Chondrocyte (in vitro differentiated cells): ENCODE measurements at places on chromosomes 11 and 22. TPM values are rescaled to one million over a fixed set of nuclear protein-coding genes. Genes with fewer than 3 reads are reported as not detected.

GRCh38 chr11:110119317-110119716 lies 26.1 kb downstream of the ZC3H12C start:
- H3K27ac ChIP-seq: no peak overlapping the region
- DNase-seq: no peak
- peaks cover 21% of the 10 kb centered on the region for H3K4me1 ChIP-seq

- H3K27ac ChIP-seq: peak overlapping the region; percentile 72
- H3K4me1 ChIP-seq: peaks cover 36% of the 10 kb centered on the region
- no peaks in the 10 kb centered on the region for H3K36me3 ChIP-seq
- no peak for DNase-seq
Observed at GRCh38 chr11:86591631-86592030, 80.8 kb downstream of the ME3 start.

DNA sequence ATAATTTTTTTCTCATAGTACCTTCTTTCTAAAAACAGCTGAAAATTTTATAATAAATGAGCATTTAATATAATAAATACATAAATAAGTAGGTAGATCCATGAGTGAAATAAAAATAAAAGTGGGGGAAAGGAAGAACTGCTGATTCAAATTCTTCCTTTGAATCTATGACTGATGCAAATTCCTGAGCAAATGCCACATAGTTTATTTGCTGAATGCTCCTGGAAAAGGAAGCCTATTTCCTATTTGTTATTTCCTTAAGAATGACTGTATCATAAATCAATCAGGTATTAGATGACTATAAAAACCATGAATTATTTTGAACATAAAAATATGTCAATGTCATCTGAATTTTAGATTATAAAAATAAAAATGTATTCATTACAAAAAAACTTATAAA lies 16.6 kb downstream of the BTBD10 start:
- H3K36me3 ChIP-seq: no peaks in the 10 kb centered on the region
- DNase-seq: no peak
- no peaks in the 10 kb centered on the region for H3K27me3 ChIP-seq

GRCh38 chr11:101436511-101437142 lies 147.2 kb downstream of the TRPC6 start:
- no peaks in the 10 kb centered on the region for H3K36me3 ChIP-seq
- DNase-seq: no peak
- no peaks in the 10 kb centered on the region for H3K27me3 ChIP-seq
- H3K4me3 ChIP-seq: no peak overlapping the region
- H3K27ac ChIP-seq: no peak overlapping the region
- peaks cover 22% of the 10 kb centered on the region for H3K4me1 ChIP-seq

GRCh38 chr11:72378704-72379383 lies 55.5 kb downstream of the CLPB start:
- no peak overlapping the region for H3K27ac ChIP-seq
- DNase-seq: no peak
- no peaks in the 10 kb centered on the region for H3K27me3 ChIP-seq
- H3K4me3 ChIP-seq: no peak overlapping the region

DNA sequence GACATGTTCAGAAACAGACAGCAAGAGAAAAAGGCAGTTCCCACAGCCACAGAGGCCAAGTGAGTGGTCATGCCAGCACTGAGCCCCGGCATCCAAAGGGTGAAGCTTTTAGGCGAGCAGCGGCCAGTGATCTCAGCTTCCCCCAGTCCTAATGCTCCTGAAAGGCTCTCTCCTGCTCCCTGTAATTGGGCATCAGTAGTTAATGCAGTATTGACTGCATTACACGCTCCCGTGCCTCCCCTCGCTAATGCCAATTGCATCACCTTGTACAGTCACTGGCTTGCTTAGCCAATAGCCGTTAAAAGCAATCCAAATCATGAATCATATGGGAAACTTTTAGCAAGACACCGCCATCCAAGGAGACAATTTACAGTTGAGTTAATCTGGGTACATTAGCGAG lies 4.9 kb downstream of the LMO1 start:
- peaks cover 17% of the 10 kb centered on the region for H3K27me3 ChIP-seq
- H3K36me3 ChIP-seq: no peaks in the 10 kb centered on the region
- H3K4me1 ChIP-seq: peaks cover 10% of the 10 kb centered on the region

The SAA4 gene
- not detected in 3 replicates for total RNA-seq

The RTN4R gene
- 0.75 to 5.5 TPM (median 5.5 TPM) in 3 replicates for total RNA-seq

GRCh38 chr11:61266602-61267001 lies 25.6 kb downstream of the PGA5 start:
- H3K36me3 ChIP-seq: peaks cover 11% of the 10 kb centered on the region
- no peak for DNase-seq
- no peaks in the 10 kb centered on the region for H3K27me3 ChIP-seq
- H3K27ac ChIP-seq: no peak overlapping the region

The FOSL1 gene
- total RNA-seq: 5.8 to 12.3 TPM (median 7.5 TPM) in 3 replicates

DNA sequence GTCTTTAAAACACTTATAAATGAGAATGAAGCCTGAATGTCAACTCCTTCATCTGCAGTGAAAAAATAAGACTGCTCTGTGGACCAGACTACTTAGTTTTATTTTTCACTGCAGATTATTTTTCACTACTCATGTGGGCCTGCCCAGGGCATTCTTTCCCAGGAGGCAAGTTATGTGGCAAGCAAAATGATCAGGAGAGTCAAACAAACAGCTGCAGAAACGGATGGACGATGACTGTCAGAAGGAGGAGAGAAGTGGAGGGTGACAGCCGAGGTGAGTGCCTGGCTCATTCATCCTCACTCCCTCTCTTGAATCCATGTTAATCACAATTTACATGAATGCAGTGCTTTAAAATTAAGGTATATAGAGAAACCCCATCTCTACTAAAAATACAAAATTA lies 5.8 kb upstream of the LRP5 start:
- no peaks in the 10 kb centered on the region for H3K36me3 ChIP-seq
- no peaks in the 10 kb centered on the region for H3K27me3 ChIP-seq
- DNase-seq: peak; percentile 14
- no peak overlapping the region for H3K4me3 ChIP-seq
- H3K27ac ChIP-seq: no peak overlapping the region
- H3K4me1 ChIP-seq: peaks cover 4% of the 10 kb centered on the region

DNA sequence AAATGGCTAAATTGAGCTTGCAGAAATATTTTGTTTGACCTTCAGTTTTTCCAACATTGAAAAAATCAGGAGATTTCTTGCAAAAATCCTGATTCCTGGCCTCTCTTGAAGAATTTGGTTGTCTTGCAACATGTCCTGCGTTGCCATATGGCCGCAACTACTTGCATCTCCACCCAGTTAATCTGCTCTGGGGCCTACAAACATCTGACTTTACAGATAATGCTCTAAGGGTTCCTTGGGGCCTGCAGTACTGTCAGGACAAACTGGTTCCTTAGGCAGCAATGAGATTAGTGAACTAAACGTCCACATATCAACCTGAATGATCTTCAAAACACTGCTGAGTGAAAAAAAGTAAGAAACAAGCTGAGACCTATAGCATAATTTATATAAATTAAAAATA lies 36.6 kb upstream of the FEZ1 start:
- no peak overlapping the region for H3K4me3 ChIP-seq
- peaks cover 2% of the 10 kb centered on the region for H3K36me3 ChIP-seq
- no peak overlapping the region for H3K27ac ChIP-seq
- no peak for DNase-seq
- no peaks in the 10 kb centered on the region for H3K4me1 ChIP-seq

DNA sequence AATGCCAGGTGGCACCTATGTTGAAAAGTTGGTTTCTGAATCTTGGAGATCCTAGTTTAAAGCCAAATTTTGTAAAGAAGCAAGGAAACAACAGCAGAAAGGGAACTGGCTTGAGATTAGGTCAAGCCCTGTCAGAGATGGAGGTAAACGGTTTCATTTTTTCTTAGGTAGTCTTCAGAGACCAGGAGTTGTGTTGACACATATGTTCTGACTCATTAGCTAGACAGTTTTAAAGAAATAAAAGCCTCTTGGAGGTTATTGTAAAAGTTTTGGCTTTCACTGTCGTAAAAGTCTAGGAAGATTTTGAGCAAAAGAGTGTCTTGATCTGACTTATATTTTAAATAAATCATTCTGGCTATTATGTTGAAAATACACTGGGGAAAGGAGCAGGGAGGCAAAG lies 151.5 kb upstream of the CTSC start:
- H3K27me3 ChIP-seq: peaks cover 25% of the 10 kb centered on the region
- no peak overlapping the region for H3K4me3 ChIP-seq
- H3K36me3 ChIP-seq: no peaks in the 10 kb centered on the region
- H3K4me1 ChIP-seq: peaks cover 2% of the 10 kb centered on the region
- DNase-seq: no peak
- no peak overlapping the region for H3K27ac ChIP-seq

GRCh38 chr11:108871152-108871551 lies 206.3 kb downstream of the DDX10 start:
- no peak overlapping the region for H3K4me3 ChIP-seq
- no peaks in the 10 kb centered on the region for H3K27me3 ChIP-seq
- H3K36me3 ChIP-seq: no peaks in the 10 kb centered on the region
- H3K27ac ChIP-seq: peak overlapping the region; percentile 86
- no peak for DNase-seq
- H3K4me1 ChIP-seq: peaks cover 66% of the 10 kb centered on the region

The ZBTB16 gene
- total RNA-seq: 18.5 to 22.0 TPM (median 21.9 TPM) in 3 replicates

GRCh38 chr11:73343076-73343873 lies 32.9 kb upstream of the RELT start:
- H3K36me3 ChIP-seq: peaks cover 10% of the 10 kb centered on the region
- H3K27ac ChIP-seq: peak overlapping the region; percentile 51
- no peaks in the 10 kb centered on the region for H3K27me3 ChIP-seq

The GGTLC3 gene
- total RNA-seq: 0.42 TPM in 1 of 3 replicates, not detected in the others

DNA sequence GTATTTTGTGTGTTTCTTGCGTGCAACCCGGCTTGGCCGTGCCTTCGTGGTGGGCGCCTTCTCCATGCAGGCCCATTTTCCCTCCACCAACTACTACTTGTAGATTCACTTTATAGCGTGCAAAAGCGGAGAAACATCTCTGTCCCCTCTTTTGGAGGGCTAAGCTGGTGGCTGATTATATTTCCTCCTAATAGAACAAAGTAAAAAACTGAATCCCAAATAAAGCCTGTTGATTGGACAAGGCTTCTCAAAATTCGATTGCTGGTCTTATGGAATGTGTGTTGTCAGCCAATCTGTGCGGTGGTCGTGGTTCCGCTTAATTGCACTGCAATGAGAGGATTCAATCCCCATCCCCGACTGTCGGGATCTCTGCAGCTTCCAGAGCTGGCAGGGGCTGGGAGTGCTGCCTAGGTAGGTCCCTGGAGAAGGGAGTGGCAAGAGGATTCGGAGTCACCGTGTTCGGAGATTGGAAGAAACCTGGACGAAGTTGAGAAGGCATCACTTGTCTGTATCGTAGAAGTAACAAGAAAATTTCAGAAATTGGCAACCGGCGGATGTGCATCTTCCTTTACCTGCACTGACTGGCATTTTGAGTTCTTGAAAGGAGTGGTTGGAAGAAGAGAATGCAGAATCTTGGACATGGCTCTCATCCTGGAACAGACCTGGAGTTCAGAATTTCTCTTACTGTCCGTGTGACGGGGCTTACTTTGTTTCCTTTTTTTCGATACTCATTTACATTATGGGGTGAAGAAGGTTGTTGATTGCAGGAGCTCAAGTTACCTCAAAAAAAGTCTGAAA lies 1.1 kb downstream of the HMGXB4 start:
- peaks cover 3% of the 10 kb centered on the region for H3K36me3 ChIP-seq
- no peaks in the 10 kb centered on the region for H3K27me3 ChIP-seq
- H3K4me3 ChIP-seq: peak overlapping the region; percentile 90
- H3K27ac ChIP-seq: peak overlapping the region; percentile 89
- no peak for DNase-seq

The FAU gene
- 506 to 669 TPM (median 519 TPM) in 3 replicates for total RNA-seq

The TNNT3 gene
- total RNA-seq: 0.51 to 1.3 TPM in 2 of 3 replicates, not detected in the other

The TRPM5 gene
- not detected in 3 replicates for total RNA-seq

DNA sequence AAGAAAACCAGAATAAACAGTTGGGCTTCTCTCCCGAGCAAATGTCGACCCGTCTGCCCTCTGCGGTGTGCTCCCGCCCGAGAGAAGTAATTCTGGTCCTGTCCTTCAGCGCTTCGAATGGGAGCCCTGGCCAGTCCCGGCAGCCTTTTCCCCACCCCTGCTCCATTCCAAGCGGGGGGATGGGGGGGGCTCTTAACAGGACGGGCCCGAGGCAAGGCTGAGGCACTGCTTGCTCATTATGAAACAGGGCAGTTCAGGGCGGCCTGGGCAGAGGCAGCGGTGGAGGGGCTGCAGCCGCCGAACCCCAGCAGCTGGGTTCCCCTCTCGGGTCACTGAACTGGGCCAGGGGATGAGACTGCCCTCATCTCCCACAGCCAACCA lies 9.1 kb downstream of the BACE1-AS start:
- no peaks in the 10 kb centered on the region for H3K27me3 ChIP-seq
- H3K4me1 ChIP-seq: peaks cover 19% of the 10 kb centered on the region
- peak overlapping the region; percentile 30 for H3K27ac ChIP-seq
- H3K4me3 ChIP-seq: peak overlapping the region; percentile 15

DNA sequence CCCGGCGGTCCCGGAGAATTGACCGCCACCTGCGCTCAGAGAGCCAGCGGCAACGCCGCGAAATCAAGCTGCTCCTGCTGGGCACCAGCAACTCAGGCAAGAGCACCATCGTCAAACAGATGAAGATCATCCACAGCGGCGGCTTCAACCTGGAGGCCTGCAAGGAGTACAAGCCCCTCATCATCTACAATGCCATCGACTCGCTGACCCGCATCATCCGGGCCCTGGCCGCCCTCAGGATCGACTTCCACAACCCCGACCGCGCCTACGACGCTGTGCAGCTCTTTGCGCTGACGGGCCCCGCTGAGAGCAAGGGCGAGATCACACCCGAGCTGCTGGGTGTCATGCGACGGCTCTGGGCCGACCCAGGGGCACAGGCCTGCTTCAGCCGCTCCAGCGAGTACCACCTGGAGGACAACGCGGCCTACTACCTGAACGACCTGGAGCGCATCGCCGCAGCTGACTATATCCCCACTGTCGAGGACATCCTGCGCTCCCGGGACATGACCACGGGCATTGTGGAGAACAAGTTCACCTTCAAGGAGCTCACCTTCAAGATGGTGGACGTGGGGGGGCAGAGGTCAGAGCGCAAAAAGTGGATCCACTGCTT lies 25.5 kb downstream of the GNAZ start:
- DNase-seq: no peak
- H3K4me3 ChIP-seq: no peak overlapping the region
- H3K27ac ChIP-seq: no peak overlapping the region
- no peaks in the 10 kb centered on the region for H3K4me1 ChIP-seq
- no peaks in the 10 kb centered on the region for H3K27me3 ChIP-seq
- H3K36me3 ChIP-seq: no peaks in the 10 kb centered on the region

The SMIM35 gene
- not detected in 3 replicates for total RNA-seq

The SPTBN2 gene
- 13.2 to 18.6 TPM (median 15.7 TPM) in 3 replicates for total RNA-seq
